ENCODE measurements at places on chromosomes 1 and 21. TPM values are rescaled to one million over a fixed set of nuclear protein-coding genes. Genes with fewer than 3 reads are reported as not detected.

DNA sequence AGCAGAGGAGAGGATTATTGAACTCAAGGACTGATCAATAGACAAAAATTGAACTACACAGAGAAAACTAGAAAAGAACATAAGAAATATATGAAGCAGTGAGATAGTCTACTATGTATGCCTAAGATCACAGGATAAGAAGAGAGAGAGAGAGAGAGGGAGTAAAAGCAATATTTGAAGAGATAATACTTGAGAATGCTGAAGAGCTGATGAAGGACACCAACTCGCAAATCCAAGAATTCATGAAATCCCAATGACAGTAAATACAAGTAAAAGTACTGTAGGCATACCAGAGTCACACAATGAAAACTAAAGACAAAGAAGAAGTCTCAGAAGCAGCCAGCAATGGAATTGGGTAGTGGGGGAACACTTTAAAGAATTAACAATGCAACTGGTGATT, 260.1 kb upstream of the SPAG17 start:
- DNase-seq = no peak

DNA sequence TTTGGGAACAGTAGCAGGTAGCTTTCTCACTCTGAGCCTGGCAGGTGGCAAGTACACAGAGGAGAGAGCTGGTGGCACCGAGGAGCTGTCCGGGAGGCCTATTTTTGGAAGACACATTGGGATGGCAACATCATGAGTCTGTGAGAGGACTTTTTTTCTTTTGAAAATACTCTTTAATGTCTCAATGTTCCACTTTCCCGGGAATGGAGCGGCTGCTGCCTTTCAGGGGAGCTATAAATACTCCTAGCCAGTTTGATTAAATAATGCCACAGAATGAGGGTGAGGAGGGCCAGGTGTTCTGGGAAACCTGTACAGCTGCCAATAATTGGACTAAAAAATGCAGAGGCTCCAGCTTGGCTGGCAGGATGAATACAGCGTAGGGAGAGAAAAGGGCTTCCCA, 93.3 kb upstream of the COG2 start:
- no peak for DNase-seq

DNA sequence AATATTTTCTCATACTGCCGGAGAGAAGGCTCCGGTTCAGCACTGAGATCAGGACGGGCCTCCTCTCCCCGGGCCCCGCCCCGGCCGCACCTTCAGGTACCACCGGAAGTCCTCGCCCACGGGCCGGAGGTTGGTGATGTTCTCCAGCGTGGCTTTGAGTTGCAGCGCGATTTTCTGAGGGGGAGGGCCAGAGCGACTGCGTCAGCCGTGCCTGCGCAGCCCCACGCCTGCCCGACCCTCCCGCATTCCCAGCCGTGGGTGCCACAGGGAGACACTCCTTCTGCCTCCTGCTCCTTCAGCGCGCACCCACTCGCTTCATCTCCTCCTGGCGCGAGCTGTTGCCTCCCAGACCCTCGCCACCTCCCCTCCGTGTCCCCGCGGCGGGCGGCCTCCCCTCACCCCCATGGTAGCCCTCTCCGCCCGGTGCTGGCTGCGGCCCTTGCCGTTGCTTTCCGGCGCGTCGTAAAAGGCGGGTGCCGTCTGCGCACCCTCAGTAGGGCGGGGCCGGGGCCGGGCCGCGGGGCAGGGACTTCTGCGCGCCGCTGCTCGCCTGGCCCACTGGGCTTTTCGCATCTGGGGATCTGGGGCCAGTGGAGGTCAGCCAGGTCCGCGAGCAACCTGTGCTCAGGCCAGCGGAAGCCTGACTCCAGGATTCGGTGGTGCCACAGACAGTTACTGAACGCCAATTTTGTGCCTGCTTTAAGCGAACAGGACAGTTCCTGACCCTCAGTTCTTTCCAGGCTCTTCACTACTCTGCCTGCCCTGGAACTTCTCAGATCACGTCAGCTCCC, at the start of gene CZIB:
TSS of gene CZIB (minus strand) at position 464 of the 791 bp plus-strand sequence. CDS start at position 405, 59 bp downstream.
- peak; percentile 96 for DNase-seq

DNA sequence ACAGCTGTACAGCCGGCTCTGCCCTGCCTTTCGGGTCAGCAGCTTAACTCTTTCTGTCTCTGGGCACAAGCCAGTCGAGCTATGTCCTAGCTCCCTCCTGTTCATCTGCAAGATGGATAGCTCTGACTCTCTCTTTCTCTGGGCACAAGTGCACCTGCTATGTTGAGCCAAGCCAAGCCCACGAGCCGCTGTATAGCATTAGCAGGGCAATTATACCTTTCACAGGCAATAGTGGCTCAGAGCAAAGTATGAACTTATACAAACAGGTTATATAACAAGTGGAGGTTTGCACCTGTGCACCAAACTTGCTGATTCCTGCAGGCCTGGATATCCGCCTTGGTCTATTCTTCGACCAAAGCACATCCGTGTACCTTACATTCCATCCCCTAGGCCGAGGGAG, 33.0 kb upstream of the CR2 start:
- DNase-seq = no peak

GRCh38 chr1:19205403-19205802, 4.7 kb downstream of the UBR4 start:
- no peak for DNase-seq

DNA sequence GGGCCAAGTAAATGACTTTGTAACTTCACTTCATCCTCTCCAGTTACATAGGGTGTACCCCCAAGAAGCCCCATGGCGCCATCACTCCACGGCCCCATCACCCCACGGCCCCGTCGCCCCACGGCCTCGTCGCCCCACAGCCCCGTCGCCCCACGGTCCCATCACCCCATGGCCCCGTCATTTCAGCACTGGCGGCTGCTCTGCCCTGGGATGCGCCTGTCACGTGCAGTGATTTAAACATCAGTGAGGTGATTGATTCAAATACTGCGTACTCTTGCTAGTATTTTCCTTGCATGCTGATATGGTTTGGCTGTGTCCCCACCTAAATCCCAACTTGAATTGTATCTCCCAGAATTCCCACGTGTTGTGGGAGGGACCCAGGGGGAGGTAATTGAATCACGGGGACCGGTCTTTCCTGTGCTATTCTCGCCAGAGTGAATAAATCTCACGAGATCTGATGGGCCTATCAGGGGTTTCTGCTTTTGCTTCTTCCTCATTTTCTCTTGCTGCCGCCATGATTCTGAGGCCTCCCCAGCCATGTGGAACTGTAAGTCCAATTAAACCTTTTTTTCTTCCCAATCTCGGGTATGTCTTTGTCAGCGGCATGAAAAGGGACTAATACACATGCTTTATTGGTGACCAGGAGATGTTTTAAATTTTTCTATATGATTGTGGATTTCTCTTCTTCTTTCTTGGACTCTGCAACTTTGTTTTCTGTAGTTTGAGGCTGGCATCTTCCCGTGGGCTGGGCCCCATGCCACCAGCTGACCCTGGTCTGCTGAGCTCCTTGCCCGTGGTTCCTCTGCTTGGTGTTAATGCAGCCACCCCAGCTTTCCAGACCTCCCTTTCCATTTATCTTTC, 50.1 kb upstream of the PCBP3 start:
- no peak for DNase-seq

TMEM9 gene
- 25.7 TPM for total RNA-seq

DNA sequence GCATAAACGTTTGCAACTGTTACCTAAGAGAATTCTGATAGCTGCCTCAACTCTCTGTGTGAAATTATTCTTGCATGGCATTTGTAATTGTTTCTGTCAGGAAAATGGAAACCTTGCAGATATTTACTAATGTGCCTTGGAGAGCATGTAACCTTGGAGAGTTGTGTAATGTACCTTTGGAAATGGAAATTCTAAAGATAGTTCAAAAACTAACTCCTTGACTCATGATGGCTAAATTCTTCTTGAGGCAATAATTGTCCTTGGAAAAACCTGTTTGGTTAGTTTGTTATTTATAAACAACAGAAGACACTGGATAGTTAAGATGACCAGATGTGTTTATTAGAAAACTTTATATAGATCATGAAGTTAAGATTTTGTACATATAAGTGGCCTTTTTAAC, 1033.8 kb downstream of the PLA2G4A start:
- no peak for DNase-seq

AK4 gene
- total RNA-seq = 132 TPM

GRCh38 chr1:4128616-4129015, 228.5 kb upstream of the C1orf174 start:
- DNase-seq = no peak

OR10Z1 gene
- total RNA-seq = not detected

GRCh38 chr1:193031431-193031830, 27.7 kb downstream of the UCHL5 start:
- no peak for DNase-seq

COL24A1 gene
- total RNA-seq = 2.8 TPM

GRCh38 chr1:96522927-96523326, 198.7 kb upstream of the PTBP2 start:
- no peak for DNase-seq

KLF17 gene
- total RNA-seq = not detected

DNA sequence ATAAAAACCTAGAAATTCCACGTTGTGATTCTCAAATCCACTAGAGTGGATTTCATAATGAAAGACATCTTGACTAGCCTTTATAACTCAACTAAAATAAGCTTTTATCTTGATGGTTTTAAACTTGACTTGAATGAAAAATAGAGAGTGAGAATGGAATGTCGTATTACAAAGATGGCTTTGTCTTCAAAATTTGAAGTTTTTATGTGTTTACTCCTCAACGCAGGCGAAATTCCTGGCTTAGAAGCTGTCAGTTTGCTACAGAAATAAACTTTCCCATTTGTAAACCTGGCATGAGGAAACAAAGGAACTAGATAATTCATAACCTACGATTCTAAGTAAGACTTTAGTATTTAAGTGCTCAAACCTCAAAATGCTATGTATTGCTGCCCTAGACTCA, 90.0 kb upstream of the KRTAP19-8 start:
- DNase-seq = no peak

PRSS38 gene
- not detected for total RNA-seq

DNA sequence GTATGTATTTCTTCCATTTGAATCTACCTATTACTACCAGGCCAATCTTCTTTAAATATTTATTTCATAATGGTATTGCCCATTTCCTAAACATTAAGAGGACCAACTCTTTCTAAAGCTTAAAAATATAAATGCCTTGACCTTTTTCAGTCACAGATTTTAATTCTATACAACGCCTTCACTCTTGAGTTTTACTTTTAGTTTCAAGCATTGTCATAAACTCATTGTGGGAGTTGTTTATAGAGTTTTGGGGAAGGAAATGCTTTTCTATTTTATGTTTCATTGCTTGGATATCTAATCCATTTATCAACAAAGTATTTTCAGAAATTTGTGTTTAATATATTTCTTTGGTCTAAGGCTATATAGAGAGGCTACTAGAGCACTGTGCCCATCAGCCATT, 155.8 kb downstream of the DPYD start:
- no peak for DNase-seq

DNA sequence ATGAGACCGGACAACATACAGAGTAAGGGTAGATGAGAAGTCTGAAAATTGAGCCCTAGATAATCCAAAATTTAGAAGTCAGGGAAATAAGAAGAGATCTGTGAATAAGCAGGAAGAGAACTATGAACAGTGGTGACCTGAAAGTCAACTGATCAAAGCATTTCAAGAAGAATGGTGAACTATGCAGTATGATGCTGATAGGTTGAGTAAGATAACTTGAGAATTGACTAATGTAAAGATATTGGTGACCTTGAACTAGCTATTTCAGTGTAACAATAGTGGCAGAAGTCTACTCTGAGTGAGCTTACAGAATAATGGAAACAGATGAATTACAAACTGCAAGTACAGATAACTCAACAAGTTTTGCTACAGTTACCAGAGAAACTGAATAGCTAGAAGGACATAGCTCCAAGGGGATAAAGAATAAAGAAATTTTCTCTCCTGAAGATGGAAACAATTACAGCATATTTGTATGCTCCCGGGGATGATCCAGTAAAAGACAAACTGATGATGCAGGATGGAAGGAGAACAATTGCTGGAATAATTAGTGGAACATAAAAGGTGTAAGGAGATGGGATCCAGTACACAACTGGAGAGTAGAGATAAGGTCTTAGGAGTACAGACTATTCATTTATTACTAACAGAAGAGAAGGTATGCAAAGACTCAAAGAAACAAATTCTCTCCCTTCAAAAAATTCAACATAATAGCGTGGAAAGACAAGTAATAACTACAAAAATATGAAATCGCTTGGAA, 10.9 kb downstream of the NRDC start:
- DNase-seq = no peak

MNDA gene
- 38.0 TPM for total RNA-seq

GRCh38 chr1:246843876-246844275, 87.9 kb downstream of the AHCTF1 start:
- DNase-seq = no peak

DNA sequence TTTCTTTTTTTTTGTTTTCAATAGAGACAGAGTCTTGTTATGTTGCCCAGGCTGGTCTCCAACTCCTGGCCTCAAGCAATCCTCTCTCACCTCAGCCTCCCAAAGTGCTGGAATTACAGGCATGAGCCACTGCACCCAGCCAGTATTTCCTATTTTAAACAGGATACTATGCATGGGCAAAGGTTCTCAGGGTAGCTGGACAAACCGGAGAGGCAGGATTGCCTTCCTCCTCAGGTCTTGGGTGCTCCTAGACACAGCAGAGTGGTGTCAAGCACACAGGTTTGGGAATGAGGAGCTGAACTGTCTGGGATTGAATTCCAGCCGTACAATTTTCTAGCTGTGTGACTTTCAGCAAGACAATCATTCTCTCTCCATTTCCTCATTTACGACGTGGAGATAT, 22.9 kb upstream of the HNRNPU start:
- no peak for DNase-seq

SMIM11 gene
- 23.9 TPM for total RNA-seq

DNA sequence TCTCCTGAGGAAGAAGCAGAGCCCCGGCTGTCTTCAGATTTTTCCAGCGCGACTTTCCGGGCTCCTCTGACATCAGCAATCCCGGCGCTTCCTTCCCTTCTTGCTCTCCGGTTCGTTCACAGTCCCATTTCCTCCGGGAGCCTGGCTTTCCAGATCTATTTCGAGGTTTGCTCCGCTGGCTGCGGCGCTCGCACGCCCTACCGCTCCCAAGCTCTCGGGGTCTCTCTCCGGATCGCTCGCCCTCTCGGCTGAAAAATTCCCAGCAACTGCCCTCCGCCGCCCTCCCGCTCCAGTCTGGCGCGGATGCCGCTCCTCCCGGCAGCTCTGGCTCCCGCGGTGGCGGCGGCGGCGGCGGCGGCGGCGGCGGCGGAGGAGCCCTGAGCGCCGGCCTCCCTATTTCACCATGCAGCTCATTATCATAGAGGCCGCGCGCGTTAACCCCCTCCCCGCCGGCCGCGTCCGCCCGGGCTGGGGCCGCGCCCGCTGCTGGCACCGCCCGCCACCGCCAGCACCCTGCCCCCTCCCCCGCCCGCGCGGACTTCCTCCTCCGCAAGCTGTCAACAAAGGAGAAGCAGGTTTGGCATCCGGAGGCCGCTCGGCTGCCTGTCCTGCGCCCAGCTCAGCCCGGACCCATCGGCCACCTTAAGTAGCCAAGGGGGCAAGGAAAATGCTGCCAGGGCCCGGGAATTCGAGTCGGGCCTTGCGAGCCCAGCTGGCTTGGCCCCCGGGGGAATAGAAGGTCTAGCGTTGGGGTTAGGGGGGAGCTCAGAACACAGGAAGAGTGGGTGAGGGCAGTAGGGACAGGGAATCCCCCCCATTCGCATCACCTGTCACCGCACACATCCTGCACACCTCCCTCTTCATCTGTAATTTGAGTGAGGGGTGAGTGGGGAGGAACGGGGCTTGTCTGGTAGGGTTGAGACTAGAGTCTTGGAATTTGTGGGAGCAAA, at the start of gene PLXNA2:
TSS of gene PLXNA2 (minus strand) at position 418 of the 950 bp plus-strand sequence. CDS start 26,462 bp downstream, outside the sequence.
- DNase-seq = peak; percentile 87
